Left ventricle myocardium inferior (tissue), 1 donor: ENCODE measurements at places on chromosomes 12 and 14. TPM values are rescaled to one million over a fixed set of nuclear protein-coding genes. Genes with fewer than 3 reads are reported as not detected.

The KLRC1 gene
- not detected for total RNA-seq

The IL31 gene
- not detected for total RNA-seq

The SCNN1A gene
- total RNA-seq = 0.22 TPM

The OR11H7 gene
- total RNA-seq = not detected

The KIF26A gene
- 6.5 TPM for total RNA-seq

The IL26 gene
- not detected for total RNA-seq

The NEMF gene
- total RNA-seq = 52.7 TPM

The DPPA3 gene
- not detected for total RNA-seq

The VRK1 gene
- 6.5 TPM for total RNA-seq

The TAS2R7 gene
- not detected for total RNA-seq

The KCNH5 gene
- total RNA-seq = not detected

The OLR1 gene
- 0.55 TPM for total RNA-seq

The MYF6 gene
- total RNA-seq = not detected

The SYT1 gene
- 0.30 TPM for total RNA-seq

The APOF gene
- not detected for total RNA-seq

The CCDC175 gene
- total RNA-seq = not detected

The UNC79 gene
- 0.25 TPM for total RNA-seq

The COCH gene
- 0.60 TPM for total RNA-seq

The MANSC1 gene
- 8.7 TPM for total RNA-seq

The KCNMB4 gene
- total RNA-seq = 1.4 TPM

The AMDHD1 gene
- 0.47 TPM for total RNA-seq

The ETFBKMT gene
- 6.6 TPM for total RNA-seq

The GNB3 gene
- 7.5 TPM for total RNA-seq

The PRB3 gene
- total RNA-seq = not detected

The SRGAP1 gene
- total RNA-seq = 2.3 TPM

The UBC gene
- 1,154 TPM for total RNA-seq

The SYCP3 gene
- not detected for total RNA-seq

The CTSG gene
- 0.80 TPM for total RNA-seq
